Activated naive CD4-positive, alpha-beta T cell treated with Interleukin-2 at 50 U/mL for 16 hours (primary cell): ENCODE measurements at places on chromosomes 16 and 17.

GRCh38 chr16:47309581-47310312 lies 151.1 kb downstream of the ITFG1 start:
- DNase-seq, result no peak

DNA sequence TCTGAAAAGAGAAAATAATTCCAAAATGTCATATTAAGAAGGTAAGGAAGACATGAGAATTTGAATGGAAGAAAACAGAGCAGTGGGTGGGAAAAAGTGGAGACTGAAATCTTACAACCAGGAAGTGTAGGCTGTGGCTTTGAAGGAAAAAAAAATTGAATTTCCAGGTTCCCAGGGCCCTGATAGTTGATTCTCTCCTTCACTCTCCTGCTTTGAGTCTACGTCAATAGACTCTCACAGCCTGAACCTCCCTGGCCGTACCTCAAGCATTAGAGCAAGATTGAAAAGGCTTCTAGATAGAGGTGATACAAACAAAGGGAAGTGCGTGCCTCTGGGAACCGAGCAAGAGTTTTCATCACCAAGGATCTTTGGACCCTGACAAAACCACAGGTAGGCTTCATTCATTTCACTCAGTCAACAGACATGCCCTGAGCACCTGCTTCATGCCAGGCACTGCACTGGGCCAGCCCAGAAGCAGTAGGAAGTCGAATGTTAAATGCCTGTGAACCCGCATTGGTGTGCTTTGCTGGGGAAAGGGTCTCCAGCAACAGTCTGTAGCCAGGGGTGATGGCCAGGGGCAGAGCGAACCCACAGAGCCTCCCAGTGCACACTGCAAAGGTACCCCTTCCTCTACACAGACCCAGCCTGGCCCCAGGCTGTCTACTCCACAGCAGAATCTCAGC lies 163.9 kb downstream of the SLC39A11 start:
- DNase-seq, result no peak

DNA sequence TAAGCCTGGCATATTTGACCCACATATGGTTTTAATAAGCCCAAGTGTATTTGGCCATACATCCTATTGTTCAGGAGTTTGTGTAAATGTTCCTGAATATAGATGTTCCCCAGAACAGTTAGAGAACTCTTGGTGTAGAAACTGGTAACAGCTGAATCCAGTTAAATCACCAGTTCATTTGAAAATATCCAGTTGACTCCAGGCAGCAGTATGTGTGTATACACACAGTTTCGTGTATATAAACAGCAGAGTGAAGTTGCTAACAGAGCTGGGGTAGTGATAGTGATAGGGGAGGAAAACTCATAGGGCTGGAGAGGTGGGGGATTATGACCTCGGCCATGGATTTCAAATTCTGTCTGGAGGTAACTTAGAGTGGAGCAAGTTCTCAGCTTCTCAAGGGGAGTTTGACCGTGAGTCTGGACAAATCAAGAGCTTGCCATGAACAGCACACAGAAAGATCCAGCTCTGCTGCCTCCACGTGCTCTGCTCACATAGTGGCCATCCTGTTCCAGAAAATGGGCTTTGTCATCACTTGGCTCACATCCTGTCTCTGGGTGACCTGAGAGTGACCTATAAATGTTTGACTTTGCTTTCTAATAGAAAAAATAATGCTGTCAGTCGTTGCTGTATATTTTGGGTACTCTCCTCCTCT lies 30.6 kb upstream of the MMD start:
- DNase-seq, result no peak

DNA sequence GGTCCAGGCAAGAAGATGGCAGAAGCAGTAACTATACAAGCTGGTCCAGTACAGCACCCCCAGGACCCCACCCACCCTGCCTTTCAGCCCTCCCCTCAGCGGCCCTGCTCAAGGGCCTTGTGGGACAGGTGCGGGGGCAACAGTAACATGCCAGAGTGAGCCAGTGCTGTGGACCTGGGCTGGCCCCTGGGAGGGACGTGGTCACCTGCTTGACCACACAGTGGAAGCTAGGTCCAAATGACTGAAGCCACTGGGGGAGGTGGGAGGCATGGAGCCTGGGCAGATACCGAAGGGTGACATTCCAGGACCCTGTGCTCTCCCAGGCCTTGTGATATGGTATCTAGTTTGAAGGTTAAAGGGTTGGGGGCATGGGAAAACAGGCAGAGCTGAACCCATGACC lies 17.3 kb downstream of the ATP6V0D1 start:
- no peak for DNase-seq

DNA sequence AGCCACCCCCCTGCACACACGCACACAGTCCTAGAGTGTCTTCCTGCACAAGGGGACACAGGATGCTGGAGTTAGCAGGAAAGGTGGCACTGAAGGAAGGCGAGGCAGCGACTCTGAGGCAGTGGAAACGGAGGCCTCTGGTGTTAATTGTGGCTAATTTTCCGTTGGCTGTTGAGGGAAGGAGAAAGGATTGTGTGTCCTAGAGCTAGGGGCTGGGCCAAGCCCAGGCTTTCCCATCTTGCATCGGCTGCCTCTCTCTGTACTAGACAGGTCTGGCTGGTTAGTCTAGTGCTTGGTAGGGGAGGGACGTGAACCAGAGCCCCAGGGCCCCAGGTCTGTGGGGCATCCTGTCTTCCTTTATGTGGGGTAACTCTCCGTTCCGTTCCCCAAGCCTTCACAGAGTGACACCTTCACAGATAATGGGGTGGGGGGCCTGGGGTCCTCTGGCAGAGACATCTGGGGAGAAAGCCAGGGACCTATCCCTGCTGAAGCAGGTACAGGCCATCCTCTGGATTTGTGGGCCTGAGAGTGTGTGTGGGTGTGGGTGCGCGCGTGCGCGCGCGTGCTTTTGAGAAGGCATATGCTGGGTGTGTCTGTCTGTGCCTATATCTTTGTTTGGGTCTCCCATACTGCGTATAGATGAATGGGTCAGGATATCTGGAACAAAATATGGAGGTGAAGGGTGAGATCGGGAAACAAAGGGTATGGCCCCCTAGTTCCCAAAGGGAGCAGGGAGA lies at the start of gene CHD3:
CHD3 (plus strand) TSS at position 606 of the 737 bp plus-strand sequence. CDS start 212 bp downstream, outside the sequence.
- DNase-seq, result peak; percentile 66

DNA sequence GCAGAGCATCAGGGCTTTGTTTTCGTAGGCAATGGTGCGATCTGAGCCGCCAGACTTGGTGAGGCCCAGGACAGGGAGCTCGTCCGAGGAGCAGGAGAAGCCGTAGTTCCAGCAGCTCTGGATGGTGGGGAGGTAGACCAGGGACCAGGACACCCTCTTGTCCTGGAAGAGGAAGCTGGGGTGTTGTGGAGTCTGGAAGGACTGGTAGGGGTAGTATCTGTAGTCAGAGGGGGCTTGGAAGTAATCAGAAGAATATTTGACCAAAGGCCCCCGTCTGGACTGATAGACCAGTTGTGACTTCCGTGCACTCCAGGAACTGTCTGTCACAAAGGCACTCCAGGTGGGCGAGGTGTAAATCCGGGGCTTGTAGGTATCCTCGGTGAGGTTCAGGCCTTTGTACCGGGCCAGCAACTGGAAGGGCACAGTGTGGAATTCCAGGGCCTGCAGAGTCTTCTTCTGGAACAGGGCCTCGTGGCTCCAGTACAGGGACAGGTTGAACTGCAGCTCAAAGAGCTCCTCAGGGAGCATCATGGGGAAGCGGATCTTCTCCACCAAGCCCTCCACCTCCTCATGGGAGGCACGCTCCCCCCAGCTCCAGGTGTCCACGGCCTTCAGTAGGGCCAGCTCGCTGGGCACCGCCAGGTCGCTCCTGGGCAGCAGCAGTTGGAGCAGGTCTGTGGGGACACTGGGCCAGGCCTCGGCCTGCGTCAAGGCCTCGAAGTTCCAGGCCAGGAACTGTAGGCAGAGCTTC lies 7.8 kb downstream of the LGALS3BP start:
- DNase-seq, result no peak

DNA sequence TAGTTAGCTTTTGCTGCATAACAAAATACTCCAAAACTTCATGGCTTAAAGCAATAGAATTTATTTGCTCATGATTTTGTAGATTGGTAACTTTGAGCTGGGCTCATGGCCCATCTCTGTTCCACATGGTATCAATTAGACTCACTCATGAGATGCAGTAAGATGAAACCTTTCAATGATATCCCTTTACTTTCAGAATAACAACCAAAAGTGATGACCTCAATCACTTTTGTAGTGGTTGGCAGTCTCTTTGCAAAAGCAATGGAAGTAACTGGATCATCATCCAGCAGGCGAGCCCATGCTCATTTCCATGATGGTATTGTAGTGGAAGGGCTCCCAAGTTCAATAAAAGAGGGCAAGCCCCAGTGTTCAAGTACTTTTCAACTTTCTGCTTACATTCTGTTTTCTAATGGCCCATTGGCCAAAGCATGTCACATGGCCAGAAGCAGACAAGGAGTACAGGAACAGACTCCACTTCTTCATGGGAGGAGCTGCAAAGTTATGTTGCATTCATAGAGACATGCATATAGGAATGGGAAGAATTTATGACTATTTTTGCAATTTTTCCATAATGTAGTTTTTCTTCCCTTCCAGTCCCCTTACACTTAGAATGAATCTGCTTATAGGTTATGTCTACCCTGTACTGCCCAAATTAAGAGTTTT lies 41.7 kb downstream of the EFCAB5 start:
- DNase-seq, result no peak

- DNase-seq, result no peak
Observed at GRCh38 chr16:28936784-28937155, 5.0 kb downstream of the CD19 start.

- DNase-seq, result no peak
Observed at GRCh38 chr16:14405611-14406537, 224.2 kb downstream of the PARN start.

- DNase-seq, result no peak
Observed at GRCh38 chr16:10868104-10868595, 8.9 kb upstream of the CIITA start.

DNA sequence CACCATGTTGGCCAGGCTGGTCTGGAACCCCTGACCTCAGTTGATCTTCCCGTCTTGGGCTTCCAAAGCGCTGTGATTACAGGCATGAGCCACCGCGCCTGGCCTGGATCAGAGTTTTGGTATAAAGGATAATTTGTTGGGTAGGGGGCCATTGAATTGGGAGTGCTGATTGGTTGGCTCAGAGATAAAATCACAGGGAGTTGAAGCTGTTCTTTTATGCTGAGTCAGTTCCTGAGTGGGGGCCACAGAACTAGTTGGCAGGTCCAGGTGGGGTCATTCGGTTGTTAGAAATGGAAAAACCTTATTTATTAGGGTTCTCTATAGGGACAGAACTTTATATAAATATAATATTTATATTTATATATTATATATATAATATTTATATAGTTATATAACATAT lies 147.1 kb downstream of the SSH2 start:
- no peak for DNase-seq

DNA sequence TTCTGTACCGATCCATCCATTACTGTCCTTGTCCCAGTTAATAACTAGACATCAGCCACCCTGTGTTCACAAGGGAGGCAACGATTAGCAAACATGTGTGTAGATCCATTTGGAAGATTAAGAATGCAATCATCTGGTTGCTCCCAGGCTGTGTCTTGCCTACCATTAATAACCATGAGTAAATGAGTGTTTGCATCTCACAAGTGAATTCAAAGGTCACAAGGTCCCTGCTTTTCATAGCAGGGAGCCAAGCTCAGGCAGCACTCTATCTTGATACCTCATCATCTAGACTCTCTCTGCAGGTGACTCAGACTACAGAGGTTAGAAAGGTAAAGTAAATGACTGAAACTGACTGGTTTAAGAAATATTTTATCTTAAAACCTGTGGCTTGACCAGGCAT lies 25.3 kb downstream of the VWA3A start:
- DNase-seq, result no peak

GRCh38 chr17:60971515-60972369 lies 294.1 kb downstream of the BCAS3 start:
- peak; percentile 24 for DNase-seq

- DNase-seq, result no peak
Observed at GRCh38 chr16:5296176-5296575, 198.6 kb upstream of the EEF2KMT start.
